ENCODE measurements at places on chromosomes 1 and 21.

GRCh38 chr21:26761174-26761915 lies 83.9 kb downstream of the ADAMTS1 start:
- no peak for DNase-seq

- no peak for DNase-seq
Measured at GRCh38 chr1:106880226-106880625, 176.2 kb upstream of the PRMT6 start.

DNA sequence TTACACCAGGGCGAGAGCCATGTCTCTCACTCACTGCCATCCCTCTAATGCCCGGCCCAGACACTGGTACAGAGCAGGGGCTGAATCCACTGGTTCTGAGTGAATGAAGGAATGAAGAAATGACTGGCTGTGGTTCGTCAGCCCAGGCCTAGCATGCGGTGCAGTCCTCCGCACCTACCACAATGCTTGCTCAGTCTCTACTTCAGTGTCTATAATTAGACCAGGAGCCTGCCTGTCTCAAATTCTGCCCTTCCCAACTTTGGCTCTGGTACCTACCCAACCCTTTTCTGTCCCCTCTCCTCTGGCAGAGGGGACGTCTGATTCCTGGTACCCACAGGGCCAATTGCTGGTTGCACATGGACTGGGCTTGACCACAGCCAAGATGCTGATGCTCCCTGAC lies 118.2 kb upstream of the GRIK3 start:
- DNase-seq = no peak

DNA sequence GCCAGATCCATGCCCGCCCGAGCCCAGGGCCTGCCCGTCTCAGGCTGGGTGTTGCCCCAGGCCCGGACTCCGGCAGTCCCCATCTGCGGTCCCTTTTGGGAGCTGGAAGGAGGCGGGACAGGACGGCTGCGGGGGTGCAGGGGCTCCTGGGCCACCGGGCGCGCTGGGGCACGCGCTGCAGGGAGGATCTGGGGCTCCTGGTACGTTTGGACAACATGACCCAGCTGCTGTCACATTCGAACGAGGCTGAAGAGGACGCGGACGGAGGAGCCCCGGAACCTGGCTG lies 6.6 kb upstream of the CALML6 start:
- no peak for DNase-seq

GRCh38 chr21:38646213-38646837 lies 148.0 kb upstream of the ERG start:
- DNase-seq = no peak
